ENCODE measurements at places on chromosomes 3 and 15.
A peak's percentile ranks its signal among the peaks of the same experiment; 100 is the strongest.

DNA sequence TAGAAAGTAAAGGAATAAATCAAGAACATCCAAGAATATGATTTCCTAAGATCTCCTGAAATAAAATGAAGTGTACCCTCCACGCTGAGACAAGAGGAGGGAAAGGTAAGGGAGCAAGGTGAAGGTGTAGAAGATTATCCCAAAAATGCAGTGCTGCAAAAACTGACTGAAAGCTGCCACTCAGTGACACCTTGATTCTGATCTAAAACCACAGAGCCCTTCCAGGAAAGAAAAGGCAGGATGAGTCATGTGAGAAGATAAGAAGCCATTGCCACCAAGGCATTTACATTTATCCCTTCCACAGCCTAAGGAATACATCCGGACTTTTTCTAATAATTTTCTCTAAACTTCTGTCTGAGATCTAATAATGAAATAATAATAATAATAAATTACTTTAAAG, 49.9 kb downstream of the IGSF11 start:
- no peak for DNase-seq

GRCh38 chr3:69456631-69457030, 70.7 kb upstream of the FRMD4B start:
- no peak for DNase-seq

GRCh38 chr15:99967841-99968371, 234.7 kb upstream of the LYSMD4 start:
- no peak for DNase-seq

DNA sequence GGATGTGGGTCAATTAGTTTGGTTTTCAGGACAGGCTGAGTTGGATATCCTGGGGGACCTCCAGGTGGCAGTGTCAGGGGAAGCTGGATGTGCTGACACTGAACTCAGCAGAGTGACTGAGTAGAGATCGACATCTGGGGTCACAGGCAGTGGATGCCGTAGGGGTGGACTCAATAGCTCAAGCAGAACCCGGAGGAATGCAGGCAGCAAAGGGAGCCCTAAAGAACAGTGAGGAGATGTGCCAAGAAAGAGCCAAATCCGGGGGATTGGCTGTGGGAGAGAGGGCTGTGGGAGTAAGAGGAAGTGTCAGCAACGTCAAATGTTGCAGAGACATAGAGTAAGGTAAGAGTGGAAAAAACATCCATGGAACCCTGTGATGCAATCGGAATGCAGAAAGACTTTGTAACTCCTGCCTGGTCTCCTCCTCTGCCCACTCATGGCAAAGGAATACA, 11.6 kb downstream of the CCR5AS start:
- DNase-seq = peak; percentile 51

DNA sequence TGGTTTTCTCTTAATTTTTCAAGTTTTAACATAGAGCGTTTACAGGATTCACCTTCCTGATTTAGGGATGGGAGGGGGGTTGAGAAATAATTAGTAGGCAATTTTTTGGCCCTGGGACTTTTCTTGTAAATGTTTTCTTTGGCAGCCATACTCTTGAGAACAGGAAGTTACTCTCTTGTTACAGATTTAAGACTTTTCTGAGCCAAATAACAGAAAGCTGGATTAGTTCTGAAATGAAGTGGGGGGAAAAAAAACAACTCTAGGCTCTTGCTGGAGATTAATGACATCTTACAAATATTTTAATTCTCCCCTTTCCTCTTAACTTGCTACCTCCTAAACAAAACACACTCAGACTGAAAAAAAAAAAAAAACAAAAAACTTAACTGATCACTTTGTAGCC, 13.8 kb upstream of the POLR2M start:
- DNase-seq = no peak

- no peak for DNase-seq
Observed at GRCh38 chr3:151563305-151563704, 102.4 kb upstream of the IGSF10 start.

- peak; percentile 90 for DNase-seq
Observed at GRCh38 chr3:195909644-195910498, 1.5 kb upstream of the TNK2 start.

GRCh38 chr3:8875836-8876235, 87.4 kb downstream of the RAD18 start:
- no peak for DNase-seq

DNA sequence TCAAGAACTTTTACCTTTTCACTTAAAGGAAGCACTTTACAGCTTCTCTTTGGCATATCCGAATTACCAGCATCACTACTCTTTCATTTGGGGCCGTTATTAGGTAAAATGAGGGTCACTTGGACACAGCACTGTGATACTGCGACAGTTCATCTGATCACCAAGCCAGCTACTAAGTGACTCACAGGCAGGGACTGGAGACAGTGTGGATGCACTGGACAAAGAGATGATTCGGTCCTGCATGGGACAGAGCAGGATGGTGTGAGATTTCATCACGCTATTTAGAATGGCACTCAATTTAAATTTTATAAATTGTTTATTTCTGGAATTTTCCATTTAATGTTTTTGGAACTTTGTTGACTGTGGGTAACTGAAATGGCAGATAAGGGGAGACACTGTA, 166.9 kb upstream of the IL12A start:
- no peak for DNase-seq

- DNase-seq = no peak
Observed at GRCh38 chr3:188455748-188456147, 301.8 kb downstream of the LPP start.

DNA sequence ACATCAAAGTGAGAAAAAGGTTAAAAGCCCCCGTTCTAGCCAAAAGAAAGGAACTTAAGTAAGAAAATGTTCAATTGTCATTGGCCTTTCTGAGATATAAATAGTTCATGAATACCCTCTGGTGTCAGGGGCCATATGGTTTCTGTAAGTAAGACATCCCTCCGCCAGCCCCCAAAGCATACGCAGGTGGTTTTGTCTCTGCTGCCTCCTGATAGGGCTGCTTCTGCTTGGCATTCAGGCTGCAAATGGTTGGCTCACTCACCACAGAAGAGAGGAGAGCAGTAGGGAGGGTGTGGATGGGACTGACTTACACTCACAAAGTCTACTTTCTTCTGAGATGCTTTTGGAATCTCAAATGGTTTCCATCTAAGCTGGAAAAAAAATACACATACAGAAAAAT, 29.8 kb downstream of the HGD start:
- DNase-seq = peak; percentile 5

- DNase-seq = no peak
Observed at GRCh38 chr3:50423543-50423942, 64.2 kb upstream of the TMEM115 start.

DNA sequence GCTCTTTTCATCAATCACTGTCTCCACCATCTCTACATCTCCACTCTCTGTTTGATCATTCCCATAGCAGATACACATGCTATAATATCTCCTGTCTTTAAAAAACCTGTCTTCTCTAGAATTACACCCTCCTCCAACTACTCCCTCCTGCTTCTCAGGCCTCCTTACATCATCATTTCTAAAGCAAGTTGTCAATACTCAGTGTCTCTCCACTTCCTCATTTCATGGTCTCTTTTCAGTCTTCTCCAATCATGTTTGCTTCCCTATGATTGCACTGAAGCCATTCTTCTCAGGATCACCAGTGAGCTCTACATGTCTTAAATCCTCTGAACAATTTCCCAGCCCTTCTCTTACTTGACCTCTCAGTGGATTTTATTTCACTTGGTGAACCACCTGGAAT, 87.0 kb upstream of the ZNF280D start:
- peak; percentile 40 for DNase-seq

GRCh38 chr3:198107840-198108734, 148.1 kb downstream of the LMLN start:
- DNase-seq = peak; percentile 26

GRCh38 chr3:149273096-149273751, 51.6 kb upstream of the CP start:
- peak; percentile 92 for DNase-seq

GRCh38 chr3:52787672-52788625, 6.6 kb upstream of the ITIH3 start:
- no peak for DNase-seq

DNA sequence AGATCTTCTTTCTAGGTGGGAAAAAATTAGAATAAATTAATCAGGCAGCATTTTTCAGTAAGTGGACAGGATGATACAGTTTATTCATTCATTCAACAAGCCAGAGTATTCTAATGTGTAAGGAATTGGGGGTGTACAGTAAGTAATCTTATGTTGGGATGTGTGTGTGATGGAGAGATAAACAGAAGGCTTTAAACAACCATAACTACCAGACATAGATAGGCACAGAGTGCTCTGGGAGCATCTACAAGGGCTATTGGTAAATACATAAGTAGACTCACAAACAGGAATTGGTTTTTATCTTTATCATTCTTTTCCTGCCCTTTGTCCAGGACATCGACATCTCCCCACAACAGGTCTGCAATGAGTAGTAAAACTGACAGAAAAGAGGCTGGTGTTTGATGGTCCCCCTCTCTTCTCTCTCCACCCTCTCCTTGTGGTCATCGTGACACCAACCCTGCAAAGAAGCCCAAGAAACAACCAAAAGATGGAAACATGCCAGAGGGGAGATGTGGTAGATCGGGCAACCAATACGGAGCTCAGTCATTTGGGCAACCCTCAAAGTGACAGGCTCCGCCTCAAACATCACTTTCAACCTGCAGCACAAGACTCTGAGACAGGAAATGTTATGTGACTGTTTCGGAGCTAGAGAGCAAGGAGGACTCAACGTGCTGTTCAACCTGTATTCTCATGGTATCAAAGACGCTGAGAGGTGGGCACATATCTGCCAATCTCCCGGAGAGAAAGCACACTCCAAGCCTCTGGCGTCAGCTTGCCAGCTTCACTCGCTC, 28.7 kb upstream of the B3GNT5 start:
- DNase-seq = peak; percentile 78

GRCh38 chr15:101258238-101259144, 6.6 kb upstream of the CHSY1 start:
- DNase-seq = peak; percentile 90

DNA sequence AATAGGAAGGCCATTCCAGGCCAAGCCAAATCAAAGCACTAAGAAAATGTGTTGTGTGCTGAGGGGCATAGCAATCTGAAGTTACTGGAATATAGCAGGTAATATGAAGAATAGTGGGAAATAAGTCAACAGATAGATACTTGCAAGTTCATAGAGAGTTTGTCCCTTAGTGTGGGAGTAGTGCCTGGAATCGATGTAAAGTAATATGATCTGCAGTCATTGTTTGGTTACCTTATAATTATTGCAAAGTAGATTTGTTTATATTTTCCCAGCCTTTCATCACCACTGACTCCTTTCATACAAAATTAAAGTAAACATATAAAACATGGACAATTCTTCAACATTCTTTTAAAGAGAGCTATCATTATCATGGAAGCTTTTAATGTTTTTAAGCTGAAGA, 420.9 kb upstream of the NECTIN3 start:
- no peak for DNase-seq

DNA sequence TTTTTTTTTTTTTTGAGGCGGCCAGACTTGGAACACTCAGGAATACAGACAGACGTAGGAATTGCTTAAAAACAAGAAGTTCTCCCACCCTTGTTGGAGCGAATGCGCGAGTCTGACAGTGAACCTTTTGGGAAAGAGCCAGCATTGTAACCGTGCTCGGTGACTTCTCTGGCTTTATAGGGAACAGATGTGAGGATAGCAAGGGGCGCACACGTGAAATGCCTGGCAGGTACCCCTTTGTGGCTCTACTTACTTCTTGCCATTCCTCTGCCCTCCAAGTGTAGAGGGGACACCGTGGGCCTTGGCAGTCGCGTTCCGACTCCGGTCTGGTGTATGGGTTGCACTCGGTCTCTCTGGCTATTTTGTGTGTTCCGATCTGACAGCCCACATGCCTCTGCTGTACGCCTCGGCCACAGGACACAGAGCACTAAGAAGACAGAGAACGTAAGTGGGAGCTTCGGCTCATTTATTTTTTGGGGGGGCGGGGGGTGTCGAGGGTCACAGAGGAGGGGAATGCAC, 126.4 kb downstream of the ADAMTS9 start:
- DNase-seq = no peak

DNA sequence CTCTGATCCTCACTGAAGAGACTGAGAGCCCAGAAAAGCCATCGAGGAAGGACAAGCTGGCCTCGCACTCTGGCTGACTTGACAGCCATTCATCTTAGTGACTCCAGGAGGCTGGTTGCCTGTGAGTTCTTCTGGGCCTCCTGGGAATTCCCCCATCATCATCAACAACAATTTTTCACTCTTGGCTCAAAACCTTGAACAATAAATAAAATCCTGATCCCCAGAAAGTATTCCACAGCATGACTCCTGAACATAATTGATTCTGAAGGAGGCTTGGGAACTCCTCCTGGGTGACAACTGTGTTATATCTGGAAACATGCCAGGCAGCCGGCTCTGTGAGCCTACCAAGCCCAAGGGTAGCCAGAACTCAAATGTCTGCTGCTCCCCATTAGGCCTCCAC, 188.6 kb downstream of the SHQ1 start:
- DNase-seq = no peak

DNA sequence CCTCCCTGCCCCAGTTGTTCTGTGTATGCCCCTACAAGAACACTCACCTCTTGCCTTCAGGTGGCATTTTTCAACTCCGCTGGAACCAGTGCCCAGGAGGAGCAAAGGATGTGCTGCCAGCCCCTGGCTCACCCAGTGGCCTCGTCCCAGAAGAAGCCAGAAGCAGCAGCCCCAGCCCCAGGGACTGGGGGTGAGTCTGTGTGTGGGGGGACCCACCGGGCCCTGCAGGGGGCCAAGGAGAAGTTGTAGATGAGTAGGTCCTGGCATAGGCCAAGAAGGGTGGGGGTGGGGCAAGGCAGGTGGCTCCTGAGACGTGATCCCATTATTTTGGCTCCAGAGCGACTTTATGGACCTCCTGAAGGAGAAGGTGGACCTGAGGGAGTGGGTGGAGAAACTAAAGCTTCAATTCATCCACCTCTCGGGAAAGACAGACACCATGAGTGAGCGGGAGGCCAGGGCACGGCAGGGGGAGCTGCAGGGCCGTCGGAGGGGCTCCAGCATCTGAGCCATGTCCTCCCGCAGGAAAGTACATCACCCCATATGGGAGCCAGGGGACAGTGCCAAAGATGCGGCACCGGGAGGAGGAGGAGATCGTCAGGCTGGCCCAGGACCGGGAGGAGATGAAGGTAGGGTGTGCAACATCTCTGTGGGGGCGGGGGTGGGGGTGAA, 29.3 kb downstream of the NGRN start:
- DNase-seq = no peak

- DNase-seq = no peak
Observed at GRCh38 chr15:66172324-66172980, 81.1 kb downstream of the MEGF11 start.

DNA sequence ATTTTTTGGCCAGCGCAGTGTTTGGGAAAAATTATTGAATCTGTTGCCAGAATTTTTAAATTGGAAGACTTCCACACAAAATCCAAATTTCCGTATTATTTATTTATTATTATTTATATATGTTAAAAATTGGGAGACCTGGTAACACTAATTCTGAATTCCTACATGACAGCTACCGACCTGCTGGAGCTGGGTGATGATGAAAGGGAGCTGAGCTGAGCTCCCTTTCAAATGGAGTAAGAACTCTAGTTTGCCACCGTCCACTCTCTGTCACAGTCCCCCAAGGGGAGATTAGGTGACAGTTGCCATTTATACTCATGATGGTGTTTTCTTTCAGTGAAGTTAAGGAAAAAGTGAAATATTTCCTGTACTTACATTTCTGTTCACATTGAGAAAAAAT, 1.4 kb downstream of the CRTC3 start:
- no peak for DNase-seq
